ENCODE measurements at places on chromosomes 2 and 18.

DNA sequence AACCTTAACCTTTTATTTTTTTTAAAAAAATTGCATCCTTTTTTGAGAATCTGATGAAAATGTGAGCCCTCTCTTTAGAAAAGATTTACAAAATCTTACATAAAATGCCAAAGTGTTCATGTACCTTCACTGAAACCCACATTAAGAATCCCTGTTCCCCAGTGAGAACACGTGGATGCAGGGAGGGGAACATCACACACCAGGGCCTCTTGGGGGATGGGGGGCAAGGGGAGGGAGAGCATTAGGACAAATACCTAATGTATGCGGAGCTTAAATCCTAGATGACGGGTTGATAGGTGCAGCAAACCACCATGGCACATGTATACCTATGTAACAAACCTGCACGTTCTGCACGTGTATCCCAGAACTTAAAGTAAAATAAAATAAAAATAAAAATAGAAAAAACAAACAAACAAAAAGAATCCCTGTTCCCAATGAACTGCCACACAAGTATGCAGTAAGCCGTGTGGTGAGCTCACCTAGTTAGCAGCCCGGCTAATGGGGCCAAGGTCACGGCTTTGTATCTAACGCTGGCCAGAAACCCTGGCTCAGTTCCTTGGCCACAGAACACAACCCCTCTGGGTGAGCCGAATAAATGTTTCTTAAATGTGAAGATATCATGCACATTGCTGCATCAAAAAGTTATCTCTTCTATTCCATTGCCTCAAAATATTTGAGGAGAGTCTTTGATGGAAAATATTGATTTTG, 41.4 kb downstream of the CHST9 start:
- DNase-seq, result no peak

- DNase-seq, result no peak
These were observed 26.1 kb downstream of the GALM start for GRCh38 chr2:38691994-38692393.

DNA sequence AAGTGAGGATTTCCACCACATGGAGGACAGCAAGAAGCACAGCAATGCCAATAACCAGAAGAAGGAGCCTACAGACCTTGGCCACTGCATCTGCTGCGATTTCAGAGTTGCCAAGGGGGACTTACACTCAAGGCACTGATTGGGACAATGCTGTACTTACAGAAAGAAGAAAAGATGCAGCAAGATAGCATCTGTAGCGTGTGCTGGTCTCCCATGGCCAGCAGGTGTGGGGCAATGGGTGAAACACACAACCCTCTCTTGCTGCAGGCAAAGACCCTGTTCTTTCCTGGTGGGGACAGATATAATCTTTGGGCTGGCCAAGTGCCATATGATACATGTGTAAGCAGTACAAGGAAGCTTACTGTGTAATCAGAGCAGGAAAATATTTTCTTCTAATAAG, 85.4 kb upstream of the GPR45 start:
- DNase-seq, result no peak

DNA sequence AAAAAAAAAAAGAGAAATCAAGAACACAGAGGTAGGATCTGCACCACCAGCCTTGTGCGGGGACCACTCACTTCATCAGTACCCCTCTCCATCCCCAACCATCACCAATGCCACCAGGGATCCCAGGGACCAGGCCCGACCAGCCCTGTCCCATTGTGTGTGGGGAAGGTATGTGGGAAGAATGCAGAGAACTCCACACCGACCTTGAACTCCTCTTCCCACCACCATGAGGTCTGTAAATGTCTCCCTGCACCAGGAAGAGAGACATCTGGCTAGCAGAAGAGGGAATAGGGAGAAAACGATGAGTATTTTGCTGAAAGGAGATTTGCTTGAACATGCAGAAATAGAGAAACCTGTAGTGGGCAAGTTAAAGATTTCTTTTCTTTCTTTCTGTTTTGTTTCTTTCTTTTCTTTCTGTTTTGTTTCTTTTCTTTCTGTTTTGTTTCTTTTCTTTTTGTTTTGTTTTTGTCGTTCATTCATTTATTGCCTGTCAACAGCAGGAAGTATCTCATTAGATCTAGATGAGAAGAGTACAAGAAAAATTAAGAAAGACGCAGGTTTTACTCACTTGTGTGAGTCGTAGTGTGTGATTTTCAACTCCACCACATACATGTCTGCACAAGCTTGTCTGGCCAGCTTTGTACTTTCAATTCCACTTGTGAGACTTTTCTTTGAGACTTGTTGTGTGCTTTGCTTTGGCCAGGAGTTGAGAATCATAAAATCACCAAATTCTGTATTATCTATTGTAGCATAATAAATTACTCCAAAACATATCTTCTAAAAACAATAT, 179.8 kb upstream of the HAAO start:
- DNase-seq, result no peak

DNA sequence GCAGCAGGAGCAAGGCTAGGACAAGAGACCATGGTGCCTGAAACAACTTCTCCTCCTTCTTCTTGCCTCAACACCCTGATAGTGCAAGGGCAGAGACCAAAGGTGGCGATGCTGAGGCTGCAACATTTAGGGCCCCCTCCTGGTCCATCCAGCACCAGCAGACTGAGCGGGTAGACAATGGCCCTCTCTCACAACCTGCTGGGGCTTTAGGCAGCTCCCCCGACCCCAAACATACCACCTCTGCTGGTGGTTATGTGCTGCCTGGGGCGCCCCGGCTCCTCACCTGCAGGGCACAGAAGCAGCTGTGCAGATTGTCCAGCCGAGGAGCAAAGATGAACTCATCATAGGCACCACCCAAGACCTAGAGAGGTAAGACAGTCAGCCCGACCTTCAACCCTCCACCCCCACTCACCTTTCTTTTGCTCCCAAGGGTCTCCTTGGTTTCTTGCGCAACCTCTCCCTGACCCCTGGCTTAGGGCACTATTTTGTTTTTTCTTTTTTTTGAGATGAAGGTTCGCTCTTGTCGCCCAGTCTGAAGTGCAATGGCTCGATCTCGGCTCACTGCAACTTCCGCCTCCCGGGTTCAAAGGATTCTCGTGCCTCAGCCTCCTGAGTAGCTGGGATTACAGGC, 3.5 kb downstream of the DNPEP start:
- DNase-seq, result no peak

DNA sequence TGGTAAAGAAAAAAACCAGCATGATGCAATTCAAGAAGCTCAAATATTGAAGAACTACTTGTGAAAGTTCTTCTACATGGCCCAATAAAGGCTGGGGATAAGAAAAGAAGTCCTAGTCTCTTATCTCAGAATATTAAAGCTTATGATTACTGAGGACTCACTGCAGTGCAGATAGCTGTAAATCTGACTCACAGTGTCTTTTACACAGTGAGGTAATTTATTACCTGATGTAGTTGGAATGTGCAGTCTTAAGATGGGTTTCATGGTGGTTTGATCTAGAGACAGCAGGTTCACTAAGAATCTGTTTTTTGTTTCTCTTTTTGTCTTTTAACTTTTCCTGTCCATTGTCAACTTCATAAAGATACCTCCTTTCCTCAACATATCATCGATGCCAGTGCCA, 484.0 kb upstream of the MAP2 start:
- no peak for DNase-seq

DNA sequence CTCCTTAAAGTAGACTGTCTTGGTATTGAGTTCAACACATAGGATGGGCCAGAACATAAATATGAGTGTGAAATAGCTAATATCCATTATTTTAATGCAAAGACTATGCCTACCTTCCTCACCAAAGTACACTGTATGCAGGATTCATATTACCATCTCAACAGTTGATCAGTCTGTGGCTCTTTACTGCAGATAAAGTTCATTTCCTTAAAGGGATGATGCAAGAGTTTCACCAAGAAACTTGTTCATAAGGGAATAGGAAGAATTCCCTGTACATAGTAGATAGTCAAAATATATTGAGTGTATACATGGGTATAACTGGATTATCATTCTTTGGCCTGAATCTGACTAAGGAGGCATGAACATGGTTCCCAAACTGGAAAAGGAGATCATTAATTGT, 35.0 kb downstream of the MARS2 start:
- DNase-seq, result no peak

- no peak for DNase-seq
These were observed 247.7 kb downstream of the PTPRM start for GRCh38 chr18:7814754-7815315.

GRCh38 chr2:139924070-139924469, 1143.9 kb upstream of the NXPH2 start:
- DNase-seq, result no peak

- no peak for DNase-seq
These were observed 160.4 kb upstream of the TMEM200C start for GRCh38 chr18:6055711-6056110.

GRCh38 chr2:42117923-42118753, 51.0 kb upstream of the EML4 start:
- no peak for DNase-seq

- no peak for DNase-seq
These were observed 172.8 kb upstream of the RBMS1 start for GRCh38 chr2:160666154-160667060.

GRCh38 chr18:10950876-10951630, 198.3 kb downstream of the PIEZO2 start:
- no peak for DNase-seq

DNA sequence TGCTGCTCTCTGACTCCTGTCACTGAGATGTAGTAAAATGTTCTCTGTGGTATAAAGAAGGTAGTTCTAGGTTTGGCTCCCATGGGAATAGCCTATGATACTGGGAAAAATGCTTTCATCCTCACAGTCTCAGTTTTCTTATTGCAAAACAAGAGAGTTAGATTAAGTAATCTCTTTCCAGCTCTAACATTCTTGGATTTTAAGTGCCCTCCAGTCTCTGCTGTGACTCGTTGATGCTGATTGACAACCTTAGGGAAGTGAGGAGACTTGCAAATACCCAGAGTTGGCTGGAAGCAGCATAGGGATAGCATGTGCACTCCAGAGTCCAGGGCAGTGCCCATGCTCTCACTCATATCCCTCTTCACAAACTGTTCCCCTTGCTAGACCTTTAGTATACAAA, 534.9 kb downstream of the SLC4A3 start:
- no peak for DNase-seq

GRCh38 chr2:20506201-20506685, 59.4 kb downstream of the RHOB start:
- DNase-seq, result no peak
